ENCODE measurements at places on chromosomes 3 and 15.

DNA sequence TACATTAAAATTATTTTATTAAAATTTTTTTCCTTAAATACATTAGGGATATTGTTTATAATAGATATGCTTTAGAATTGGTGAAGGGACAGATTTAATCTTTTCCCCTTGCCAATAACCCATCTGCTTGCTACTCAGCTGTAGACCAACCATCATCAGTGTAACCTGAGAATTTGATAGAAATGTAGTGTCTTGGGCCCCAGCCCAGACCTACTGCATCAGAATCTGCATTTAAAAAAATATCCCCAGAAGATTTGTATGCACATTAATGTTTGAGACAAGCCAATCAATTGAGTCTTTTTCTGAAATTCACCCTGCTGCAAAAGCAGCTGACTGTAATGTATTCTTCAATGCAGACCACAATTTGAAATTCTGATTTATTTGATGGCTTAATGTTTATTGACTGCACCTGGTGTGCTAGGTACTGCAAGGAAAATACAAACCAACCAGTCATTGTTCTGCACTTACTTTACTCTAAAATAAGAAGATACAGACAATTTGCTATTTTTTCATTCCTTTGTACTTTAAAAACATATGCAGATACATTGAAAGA lies 190.7 kb upstream of the SGO1 start:
- no peak for DNase-seq

DNA sequence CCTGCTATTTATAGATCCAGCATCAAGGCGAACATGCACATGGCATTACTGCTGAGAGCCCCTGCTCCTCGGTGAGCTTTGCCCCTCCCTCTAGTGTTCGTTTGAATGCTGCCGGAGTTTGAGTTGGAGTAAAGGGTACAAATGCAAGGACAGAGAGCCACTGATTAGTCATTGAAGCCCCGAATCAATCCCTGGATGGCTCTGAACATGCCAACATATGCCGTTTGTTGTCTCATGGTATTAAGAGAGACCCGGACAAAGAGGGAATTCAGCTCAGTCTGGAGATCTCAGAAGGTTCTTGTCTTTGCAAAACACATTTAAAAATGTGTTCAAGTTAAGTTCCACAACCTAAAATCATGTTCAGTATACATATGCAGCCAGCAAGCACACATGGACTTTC lies 789.2 kb upstream of the NR2F2 start:
- no peak for DNase-seq

DNA sequence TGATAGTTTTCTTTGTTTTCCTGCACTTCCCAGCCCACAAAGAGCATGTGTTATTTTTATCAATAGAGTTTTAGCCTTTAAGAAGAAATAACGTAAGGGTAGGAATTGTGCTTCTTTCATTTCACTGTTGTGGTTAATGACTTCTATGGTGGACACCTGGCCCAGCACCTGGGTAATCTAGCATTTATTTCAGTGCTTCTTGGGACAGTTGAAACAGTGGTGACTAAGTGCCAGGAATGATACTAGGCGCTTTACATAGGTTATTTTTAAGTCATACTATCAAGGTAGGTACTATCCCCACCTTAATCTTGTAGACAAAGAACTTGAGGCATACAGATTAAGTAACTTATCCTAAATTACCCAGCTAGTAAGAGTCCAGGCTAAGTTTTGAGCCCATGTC lies 243.8 kb downstream of the SOX2 start:
- DNase-seq = no peak

GRCh38 chr3:13282358-13282985 lies 137.7 kb downstream of the NUP210 start:
- DNase-seq = no peak

- DNase-seq = no peak
These were observed 680.6 kb downstream of the NTRK3 start for GRCh38 chr15:87575896-87576473.

- no peak for DNase-seq
These were observed 127.5 kb downstream of the OSBPL10 start for GRCh38 chr3:31853580-31853979.

GRCh38 chr3:138786788-138787271 lies 47.9 kb downstream of the PIK3CB start:
- DNase-seq = peak; percentile 66

- no peak for DNase-seq
These were observed 42.9 kb downstream of the TBC1D2B start for GRCh38 chr15:78034495-78035191.

DNA sequence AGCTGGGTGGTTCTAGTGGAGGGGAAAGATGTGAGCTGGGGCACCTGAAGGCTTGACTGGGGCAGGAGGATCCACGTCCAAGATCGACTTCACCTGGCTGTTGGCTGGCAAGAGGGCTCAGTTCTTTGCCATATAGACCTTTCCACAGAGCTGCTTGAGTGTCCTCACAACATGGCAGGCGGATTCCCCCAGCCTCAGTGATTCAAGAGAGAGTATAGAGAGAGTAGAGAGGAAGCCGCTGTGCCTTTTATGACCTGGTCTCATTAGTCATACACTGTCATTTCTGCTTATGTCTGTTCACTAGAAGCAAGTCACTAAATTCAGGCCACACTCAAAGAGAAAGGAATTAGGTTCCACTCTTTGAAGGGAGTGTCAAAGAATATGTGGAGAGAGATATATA lies 101.6 kb downstream of the APBA2 start:
- no peak for DNase-seq

- peak; percentile 96 for DNase-seq
These were observed 582 bp upstream of the SLCO3A1 start for GRCh38 chr15:91852741-91853510.

DNA sequence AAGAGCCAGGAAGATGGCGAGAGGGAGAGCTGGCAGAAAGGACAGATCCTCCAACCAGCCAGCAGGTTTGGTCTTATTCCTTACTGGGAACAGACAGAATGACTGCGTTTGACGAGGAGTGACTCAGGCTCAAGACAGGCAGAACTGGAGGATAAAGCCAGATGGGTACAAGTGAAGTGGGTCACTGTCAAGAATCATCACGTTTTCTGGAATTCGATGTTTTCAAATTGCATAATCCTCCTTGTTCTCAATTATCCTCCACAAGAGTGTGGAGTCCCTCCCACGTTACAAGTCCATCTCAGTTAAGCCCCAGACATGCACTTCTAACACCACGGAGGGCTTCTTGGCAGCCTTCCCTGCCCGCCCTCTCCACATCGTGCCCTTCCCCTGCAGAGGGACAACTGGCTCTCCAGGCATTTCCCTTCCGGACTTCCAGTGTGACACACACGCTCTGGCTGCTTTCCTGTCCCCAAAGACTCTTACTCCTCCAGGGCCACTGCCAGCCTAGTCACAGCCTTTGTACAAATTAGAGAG lies 183.1 kb downstream of the CHST2 start:
- DNase-seq = peak; percentile 80

Measured in GM03348 (cell line).